Activated gamma-delta T cell (primary cell): ENCODE measurements at places on chromosomes 16 and 17.

- DNase-seq = peak; percentile 66
Observed at GRCh38 chr16:50152351-50152806, 727 bp upstream of the TENT4B start.

GRCh38 chr16:30372038-30372712, 1.9 kb upstream of the TBC1D10B start:
- no peak for DNase-seq

- DNase-seq = peak; percentile 81
Observed at GRCh38 chr16:714558-715476, at the start of gene METRN. Gene METRN (plus strand): TSS chr16:715118. CDS start chr16:715290, 172 bp downstream.

DNA sequence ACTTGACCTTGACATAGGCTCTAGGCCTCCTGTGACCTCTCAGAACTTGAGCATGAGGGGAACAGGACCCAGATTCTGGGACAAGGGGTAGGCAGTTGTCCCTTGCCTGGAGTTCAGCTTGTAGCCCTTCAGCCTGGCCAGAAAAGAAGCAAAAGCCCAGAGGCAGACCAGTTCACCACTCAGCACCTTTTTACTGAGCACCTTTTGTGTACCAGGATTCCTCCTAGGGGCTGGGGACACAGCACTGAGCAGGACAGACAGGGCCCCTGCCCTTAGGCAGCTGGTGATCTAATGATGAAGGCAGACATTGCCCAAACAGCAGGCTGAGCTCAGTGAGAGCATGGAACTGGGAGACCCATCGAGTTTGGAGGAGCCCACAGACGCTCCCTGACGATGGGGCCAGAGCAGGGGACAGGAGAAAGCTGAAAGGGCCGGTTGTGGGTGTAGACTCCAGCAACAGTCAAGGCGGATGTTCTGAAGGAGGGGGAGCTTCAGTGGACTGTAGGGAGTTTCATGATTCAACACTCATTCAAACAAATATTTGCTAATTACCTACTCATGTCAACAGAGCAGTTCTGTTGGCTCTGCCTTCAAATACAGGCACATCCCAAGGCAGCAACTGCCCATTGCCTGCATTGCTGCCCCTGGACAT, 32.0 kb downstream of the SBK1 start:
- DNase-seq = no peak

DNA sequence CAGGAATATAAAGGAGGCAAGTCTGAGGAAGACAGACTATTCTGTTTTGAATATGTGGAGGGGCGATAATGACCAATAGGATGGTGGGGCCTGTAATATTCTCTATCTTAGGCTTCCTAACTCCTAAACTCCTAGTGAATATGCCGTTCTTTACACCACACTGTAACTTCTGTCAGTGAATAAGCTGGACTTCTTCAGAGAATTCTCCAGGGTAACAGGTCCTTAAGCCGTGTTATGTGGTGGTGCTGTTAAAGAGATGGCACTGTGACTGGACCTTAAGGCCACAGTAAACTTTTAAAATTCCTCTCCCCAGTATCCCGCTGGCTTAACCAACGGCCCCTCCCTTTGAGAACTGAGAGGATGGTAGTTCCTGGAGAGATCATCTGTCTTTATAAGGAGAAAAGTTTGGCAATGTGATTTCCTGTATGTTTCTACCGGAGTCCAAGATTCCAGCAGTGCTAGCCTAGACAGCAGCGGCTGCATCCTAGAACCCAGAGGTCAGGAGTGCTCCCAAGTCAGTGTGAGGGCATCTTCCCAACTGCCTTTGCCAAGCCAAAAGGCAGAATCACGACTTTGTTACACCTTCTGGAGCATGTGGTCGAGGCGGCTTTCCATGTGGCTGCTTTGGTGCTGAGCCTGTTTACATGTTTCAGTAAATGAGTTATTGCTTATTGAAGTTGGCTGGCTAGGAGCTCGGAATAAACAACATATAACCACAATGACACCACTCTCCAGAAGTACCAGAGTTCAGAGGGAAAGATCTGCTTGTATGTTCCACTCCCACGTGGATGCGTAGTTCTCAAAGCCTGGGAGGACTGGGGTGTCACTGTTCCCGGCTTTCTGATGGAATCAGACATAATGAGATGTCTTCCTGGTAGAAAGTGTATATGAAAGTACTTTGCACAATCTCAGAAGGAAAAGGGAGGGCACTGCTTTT, 41.0 kb downstream of the TUBD1 start:
- no peak for DNase-seq

GRCh38 chr17:59620064-59620359, 317 bp downstream of the CLTC start:
- DNase-seq = no peak

DNA sequence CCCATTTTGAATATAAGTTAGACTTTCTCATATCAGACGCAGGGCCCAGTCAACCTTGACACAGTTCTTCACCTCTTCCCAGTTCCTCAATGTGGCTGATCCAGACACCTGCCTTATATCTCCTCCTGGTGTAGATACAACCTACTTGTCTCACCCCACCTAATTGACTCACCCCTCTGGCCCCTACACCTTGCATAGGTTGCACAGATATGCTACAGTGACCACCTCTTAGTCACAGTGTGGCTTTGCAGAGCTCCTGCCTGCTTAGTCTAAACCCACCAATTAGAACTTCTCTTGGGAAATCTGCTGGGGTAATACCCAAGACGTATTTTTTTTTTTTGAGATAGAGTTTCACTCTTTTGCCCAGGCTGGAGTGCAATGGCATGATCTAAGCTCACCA, 16.8 kb downstream of the CHP2 start:
- no peak for DNase-seq

- no peak for DNase-seq
Observed at GRCh38 chr17:862582-862981, 80.4 kb downstream of the MRM3 start.

- DNase-seq = no peak
Observed at GRCh38 chr16:71911121-71911520, 15.8 kb downstream of the IST1 start.

DNA sequence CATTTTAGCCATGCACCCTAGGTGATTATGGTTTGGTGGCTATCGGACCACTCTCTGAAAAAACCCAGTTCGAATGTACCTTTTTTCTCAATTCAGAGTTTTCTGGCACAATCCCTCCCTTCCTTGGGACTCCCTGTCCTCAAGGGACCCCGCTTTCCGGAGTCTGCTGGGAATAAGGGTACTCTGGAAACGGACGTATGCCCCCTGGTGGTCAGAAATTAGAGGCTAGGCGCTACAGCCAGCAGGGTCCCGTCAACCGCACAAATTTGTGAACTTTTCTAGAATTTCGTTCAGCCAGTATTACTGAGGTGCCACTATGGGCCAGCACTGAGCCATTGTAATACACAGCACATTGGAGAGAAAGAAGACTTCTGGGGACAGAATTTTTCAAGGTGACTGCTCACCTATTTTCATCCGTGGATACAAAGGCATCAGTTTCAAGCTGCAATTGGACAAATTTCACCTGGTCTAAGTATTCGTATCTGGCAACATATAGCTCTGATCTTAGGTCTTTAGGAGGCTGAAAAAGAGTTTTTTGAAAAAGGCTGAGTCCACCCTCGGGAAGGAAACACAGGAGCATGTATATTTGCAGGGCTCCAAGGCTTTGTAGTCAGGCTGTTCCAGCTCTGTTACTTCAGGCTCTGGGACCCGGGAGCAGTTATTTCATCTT, 27.1 kb upstream of the CRYBA1 start:
- DNase-seq = no peak

DNA sequence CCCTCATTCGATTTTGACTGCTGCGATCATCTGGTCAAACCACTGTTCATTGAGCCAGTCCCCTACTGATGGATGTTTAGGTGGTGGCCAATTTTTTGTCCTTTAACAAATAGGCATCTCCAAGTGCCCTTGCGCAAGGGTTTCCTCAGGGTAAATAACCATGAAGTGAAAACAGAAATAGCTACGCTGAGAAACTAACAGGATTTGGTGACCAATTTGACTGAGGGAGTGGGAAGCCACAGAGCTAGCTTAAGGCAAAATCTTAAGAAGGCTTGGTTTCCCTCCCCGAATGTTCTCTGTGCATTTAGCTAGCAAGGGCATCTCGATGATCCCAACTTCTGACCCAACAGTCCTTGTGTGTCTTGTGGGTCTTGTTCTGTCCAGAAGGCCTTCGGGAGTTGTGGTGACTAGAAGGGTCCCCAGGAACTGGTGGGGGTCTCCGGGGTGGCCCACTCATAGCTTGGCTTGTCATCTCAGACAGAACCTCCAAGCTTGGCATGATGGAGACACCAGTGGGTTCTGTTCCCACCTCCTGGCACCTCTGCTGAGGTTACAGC, 117.2 kb downstream of the SOCS1 start:
- no peak for DNase-seq

DNA sequence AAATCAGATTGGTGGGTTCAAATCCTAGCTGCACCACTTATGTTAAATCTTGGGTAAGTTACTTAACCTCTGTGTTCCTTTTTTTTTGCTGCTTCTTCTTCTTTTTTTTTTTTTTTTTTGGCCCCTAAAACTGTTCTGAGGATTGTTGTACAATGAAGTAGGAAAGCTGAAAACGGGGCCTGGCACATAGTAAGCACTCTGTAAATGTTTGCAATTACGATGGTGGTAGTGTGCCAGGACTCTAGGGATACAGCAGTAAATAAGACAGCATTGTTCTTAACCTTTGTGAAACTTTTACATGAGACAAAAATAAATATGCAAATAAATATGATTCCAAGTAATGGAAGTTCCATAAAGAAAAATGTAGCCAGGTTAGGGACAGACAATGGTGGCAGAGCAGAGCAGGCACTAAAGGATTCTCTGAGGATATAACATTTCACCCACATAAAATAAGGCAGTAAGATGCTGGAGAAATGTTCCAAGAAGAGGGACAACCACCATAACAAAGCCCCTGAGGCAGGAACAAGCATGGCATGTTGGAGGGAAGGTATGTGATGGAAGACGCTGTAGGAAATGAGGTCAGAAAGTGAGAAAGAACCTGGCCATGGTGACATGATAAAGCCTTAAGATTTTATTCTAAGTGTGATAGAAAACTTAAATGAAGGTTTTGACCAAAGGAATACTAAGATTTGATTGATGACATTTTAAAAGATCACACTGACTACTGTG, 127.3 kb downstream of the NLK start:
- no peak for DNase-seq

DNA sequence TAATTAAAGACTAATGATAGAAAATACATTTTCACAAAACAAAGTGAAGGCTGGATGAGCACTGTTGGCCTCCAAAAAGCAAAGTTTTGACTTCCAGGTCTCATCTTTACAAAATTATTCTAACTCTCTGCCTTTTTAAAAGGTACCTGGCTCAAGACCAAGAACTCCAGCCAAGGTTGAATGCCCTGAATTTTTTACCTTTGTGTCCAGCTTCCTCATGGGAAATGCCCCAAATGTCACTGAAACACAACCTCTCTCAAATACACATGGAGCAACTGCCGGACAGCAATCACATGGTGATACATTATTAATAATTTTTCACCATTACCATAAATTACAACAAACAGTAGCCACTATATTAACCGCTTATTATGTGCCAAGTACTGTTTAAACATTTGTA, 32.2 kb downstream of the ADAMTS18 start:
- DNase-seq = no peak

DNA sequence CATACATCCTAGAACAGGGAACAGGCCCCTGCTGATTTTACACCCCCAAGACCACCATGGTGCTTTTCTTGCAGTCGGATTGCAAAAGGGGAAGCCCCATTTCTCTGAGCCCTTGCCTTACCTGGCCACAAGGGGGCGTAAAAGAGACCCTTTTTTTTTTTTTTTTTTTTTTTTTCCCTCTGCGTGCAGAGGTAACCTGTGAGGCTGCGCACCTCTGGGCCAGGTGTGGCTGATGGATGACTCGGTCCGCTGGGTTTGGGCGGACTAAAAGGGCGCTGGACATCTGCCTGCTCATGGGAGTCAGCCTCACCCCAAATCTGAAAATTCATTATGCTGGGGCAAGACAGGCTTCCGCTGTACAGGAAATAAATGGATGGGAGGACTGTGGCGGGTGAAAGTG, 281.0 kb downstream of the CBLN1 start:
- no peak for DNase-seq

DNA sequence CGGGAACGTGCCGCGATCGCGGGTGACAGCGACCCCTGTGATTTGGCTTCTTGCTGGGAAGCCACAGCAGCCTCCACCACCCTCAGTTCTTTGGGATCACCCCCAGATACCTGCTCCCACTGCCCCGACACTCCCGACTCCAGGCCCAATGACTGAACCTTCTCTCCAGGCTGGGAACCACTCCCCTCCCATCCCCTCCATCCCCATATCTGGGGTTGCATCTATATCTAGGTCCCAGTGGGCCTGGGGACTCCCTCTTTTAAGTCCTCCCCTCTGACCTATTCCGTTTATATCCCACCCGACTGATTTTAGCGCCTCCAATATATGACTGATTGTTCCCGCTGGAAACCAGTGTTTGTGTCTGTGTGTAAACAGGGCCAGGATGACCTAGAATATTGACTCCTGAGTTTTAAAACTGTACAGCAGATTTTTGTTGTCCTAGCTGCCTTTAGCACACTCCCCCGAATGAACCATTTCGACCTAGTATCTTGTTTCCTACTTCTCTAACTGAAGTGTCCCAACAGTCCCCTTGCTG, 667 bp downstream of the PSMD3 start:
- no peak for DNase-seq

DNA sequence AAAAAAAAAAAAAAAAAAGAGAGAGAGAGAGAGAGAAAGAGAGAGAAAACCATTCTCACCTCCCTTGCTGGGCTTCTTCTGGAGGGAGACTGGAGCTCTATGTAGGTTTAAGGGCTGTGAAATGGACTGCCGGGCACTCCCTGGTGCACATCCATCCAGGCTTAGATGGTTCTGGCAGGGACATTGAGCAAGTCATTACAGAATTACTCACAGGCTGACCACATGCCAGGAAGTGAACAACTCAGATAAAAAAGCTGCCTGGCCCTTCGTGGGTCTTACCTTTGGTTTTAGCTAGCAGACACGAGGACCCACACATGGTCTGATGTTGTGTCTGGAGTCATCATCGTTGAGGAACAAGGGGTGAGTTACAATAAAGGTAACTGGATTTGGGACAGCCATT, 847.4 kb upstream of the EEF2KMT start:
- no peak for DNase-seq

- no peak for DNase-seq
Observed at GRCh38 chr17:42286411-42287221, 1.7 kb upstream of the STAT5A start.

DNA sequence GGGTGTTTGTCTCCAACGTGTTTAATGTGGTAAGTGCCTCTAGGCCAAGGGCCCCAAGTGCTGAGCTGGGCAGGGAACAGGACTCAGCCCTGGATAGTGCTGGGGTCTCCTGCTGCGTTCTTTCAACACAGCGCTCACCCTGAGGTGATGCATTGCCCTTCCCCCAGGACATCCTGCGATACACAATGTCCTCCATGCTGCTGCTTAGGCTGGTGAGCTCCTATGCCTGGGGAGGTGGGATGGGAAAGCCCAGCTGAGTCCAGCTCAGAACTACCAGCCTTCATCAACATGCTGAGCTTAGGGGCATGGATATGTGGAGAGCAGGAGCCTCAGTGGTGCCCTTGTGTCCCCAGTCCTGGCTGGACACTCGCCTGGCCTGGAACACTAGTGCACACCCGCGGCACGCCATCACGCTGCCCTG, 563 bp downstream of the ZACN start:
- DNase-seq = no peak
